Epithelial cell of alveolus of lung (primary cell): ENCODE measurements at places on chromosomes 2 and 18. TPM values are rescaled to one million over a fixed set of nuclear protein-coding genes. Genes with fewer than 3 reads are reported as not detected.

Gene LIMS2
- total RNA-seq: 1.3 TPM in 1 of 2 replicates, not detected in the other

Gene CIB4
- not detected in 2 replicates for total RNA-seq

Gene CRYGA
- not detected in 2 replicates for total RNA-seq

Gene GATA6
- total RNA-seq: 27.4 and 38.5 TPM in 2 replicates

Gene AGXT
- not detected in 2 replicates for total RNA-seq

Gene GLI2
- 15.1 and 17.2 TPM in 2 replicates for total RNA-seq

Gene SERPINB3
- under 0.01 TPM in 1 of 2 replicates, not detected in the other for total RNA-seq

Gene SERPINB12
- not detected in 2 replicates for total RNA-seq

Gene LRRC30
- not detected in 2 replicates for total RNA-seq

Gene CNGA3
- not detected in 2 replicates for total RNA-seq

Gene SPP2
- total RNA-seq: not detected in 2 replicates

Gene GPR45
- not detected in 2 replicates for total RNA-seq

Gene CRYBA2
- not detected in 2 replicates for total RNA-seq

Gene MYO3B
- total RNA-seq: 0.13 TPM in 1 of 2 replicates, not detected in the other

Gene STAT4
- total RNA-seq: 0.64 and 1.9 TPM in 2 replicates

Gene NEB
- 0.91 and 1.9 TPM in 2 replicates for total RNA-seq

Gene RBBP8
- 14.8 and 30.9 TPM in 2 replicates for total RNA-seq

Gene FOXD4L1
- under 0.01 and 0.16 TPM in 2 replicates for total RNA-seq

Gene TEX44
- total RNA-seq: not detected in 2 replicates

Gene EIPR1
- total RNA-seq: 16.5 and 37.5 TPM in 2 replicates

Gene SERPINB4
- total RNA-seq: 0.64 TPM in 1 of 2 replicates, not detected in the other

Gene FRZB
- total RNA-seq: 0.52 and 0.64 TPM in 2 replicates

Gene CACNB4
- under 0.01 and 0.32 TPM in 2 replicates for total RNA-seq

Gene MTCL1
- 13.4 and 15.1 TPM in 2 replicates for total RNA-seq

Gene ING5
- total RNA-seq: 16.2 and 21.1 TPM in 2 replicates

Gene B4GALT6
- 1.7 and 4.8 TPM in 2 replicates for total RNA-seq

Gene ASXL2
- total RNA-seq: 10.7 and 16.9 TPM in 2 replicates

Gene IL1RL2
- 0.52 and 0.88 TPM in 2 replicates for total RNA-seq

Gene TNFAIP6
- 32.4 and 48.5 TPM in 2 replicates for total RNA-seq

Gene GPBAR1
- total RNA-seq: 0.26 and 0.88 TPM in 2 replicates

Gene NEU4
- 0.08 TPM in 1 of 2 replicates, not detected in the other for total RNA-seq

Gene LMAN1
- total RNA-seq: 184 and 231 TPM in 2 replicates

Gene BOLL
- total RNA-seq: 0.08 TPM in 1 of 2 replicates, not detected in the other

Gene COLEC11
- 2.9 and 3.5 TPM in 2 replicates for total RNA-seq

Gene PAX8
- total RNA-seq: 1.0 and 1.9 TPM in 2 replicates

Gene ASB18
- not detected in 2 replicates for total RNA-seq

Gene PPP3R1
- total RNA-seq: 29.9 and 36.5 TPM in 2 replicates
